Activated gamma-delta T cell treated with Interleukin-2 at 50 U/mL for 16 hours (primary cell): ENCODE measurements at places on chromosomes 5 and 9.

DNA sequence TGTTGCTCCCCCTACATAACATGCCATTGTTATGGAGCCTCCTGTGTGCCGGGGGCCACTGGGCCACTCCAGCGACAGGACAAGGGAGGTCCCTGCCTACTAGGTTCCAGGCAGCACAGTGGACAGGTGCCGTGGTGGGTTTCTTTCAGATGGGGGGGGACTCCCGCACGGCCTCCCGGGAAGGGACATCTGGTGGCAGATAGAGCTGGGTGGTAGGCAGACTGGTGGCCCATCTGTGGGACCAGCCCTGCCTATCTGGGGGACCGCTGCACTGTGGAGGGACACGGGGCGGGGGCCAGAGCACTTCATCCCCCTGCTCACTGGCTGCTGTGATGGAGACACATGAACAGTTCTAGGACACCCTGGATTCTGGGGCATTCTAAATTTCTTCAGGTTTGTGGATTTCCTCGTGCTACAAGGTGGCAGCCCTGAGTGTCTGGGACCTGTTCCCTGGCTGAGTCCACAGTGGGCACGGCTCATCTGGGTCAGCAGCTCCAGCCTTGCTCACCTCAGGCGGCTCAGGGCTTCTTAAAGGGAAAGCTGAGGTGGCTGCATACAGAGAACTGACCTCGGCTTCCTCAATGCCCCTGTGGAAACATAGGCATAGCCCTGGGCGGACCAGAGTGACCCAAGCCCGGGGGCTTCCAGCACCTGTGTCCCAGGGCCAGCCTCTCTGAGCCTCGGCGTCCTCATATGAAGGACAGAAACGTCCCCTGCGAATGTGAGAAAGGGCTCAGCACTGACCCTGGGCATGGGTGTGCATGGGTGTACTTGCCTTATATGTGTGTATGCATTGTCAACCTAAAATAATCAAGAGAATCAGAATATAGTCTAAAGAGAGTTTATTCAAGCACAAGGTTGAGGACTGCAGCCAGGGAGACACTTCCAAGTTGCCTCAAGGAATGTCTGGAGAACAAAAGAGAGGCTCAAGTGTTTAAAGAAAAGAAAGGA, 22.5 kb downstream of the FGD3 start:
- no peak for DNase-seq

DNA sequence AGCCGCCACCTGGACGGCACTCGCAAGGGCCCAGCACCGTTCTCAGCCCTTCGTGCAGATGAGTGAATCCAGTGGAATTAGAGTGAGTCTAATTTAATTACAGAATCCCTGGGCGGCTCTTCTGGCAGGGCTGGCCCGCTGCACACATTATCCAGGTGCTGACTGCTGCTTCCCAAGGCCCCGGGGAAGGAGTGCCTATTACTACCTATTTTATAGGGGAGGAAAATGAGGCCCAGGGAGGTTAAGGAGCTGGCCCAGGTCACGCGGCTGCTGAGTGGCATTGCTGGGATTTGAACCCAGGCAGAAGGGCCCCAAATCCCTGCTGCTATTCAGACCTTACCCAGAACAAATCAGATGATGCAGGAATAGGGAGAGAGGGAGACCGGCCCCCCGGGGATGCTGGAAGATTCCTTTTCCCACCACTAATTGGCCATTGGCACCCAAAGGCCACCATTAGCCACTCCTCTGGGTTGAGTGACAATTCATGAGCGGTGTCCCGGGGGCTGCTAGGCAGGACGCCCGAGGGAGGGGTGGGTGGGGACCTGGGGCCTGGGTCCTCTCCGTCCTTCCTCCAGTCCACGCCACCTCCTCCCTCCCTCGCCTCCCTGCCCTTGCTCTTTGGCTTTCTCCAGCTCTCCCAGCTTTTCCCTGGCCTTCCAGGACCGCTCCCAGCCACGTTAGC, 10.3 kb upstream of the QRFP start:
- DNase-seq, result no peak

- DNase-seq, result no peak
Observed at GRCh38 chr9:18427691-18428090, 46.3 kb upstream of the ADAMTSL1 start.

GRCh38 chr5:59380350-59380951, 513.1 kb downstream of the PDE4D start:
- no peak for DNase-seq

- DNase-seq, result no peak
Observed at GRCh38 chr5:11602298-11602697, 301.9 kb downstream of the CTNND2 start.

DNA sequence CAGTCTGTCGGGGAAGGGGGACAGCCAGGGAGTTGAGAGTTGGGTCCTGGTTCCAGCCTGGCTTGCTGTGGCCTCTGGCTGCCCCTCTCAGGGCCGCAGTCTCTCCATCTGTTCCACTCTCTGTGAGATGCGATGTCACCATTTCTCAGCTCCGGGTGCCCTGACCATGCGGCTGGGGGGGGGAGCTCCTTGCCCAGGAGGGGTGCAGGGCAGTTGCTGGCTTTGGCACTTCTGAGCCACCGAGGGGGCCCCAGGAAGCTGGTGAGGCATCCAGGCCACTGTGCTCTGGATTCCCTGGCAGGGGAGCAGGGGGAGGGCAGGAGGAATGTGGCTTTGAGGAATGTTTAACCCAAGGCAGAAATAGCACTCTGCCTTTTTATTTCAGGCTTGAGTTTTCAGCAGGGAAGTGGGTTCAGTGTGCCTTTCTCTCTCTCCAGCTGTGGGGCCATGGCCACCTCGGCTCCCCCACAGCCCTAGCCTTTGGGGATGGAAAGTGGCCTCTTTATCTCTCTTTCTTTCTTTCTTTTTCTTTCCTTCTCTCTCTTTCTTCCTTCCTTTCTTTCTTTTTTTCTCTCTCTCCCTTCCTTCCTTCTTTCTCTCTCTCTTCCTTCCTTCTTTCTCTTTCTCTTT, 11.0 kb downstream of the NCS1 start:
- no peak for DNase-seq

GRCh38 chr5:136892000-136892399, 526.7 kb upstream of the TRPC7 start:
- no peak for DNase-seq

DNA sequence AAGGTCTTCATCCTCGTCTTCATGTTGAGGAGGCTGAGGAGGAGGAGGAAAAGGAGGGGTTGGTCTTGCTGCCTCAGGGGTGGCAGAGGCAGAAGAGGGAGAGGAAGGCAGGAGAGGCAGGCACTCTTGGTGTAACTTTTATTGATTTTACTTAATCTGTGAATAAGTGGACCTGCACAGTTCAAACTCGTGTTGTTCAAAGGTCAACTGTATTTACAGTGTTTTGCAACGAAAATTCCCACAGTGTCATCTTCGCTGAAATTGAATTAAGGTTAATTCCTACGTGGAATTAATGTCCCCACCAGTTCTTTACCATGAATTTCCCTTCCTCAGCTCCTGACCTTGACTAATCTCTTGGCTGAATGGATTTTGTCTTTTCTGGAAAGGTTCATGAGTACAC, 21.2 kb upstream of the ENHO start:
- no peak for DNase-seq
